ENCODE measurements at places on chromosomes 3 and 15. TPM values are rescaled to one million over a fixed set of nuclear protein-coding genes. Genes with fewer than 3 reads are reported as not detected.

GATM gene
- total RNA-seq = 2.1 TPM

MITF gene
- total RNA-seq = 8.4 TPM

SLC12A1 gene
- not detected for total RNA-seq

INKA1 gene
- total RNA-seq = 2.1 TPM

TICRR gene
- 13.6 TPM for total RNA-seq

ABHD6 gene
- total RNA-seq = 12.7 TPM

SCAMP5 gene
- 15.0 TPM for total RNA-seq

NUTM1 gene
- not detected for total RNA-seq

ITIH1 gene
- total RNA-seq = not detected

NXPE3 gene
- total RNA-seq = 21.7 TPM

LYZL4 gene
- total RNA-seq = not detected

GOLGA6L4 gene
- total RNA-seq = 0.90 TPM

GOLGA6D gene
- 0.03 TPM for total RNA-seq

ISL2 gene
- total RNA-seq = 4.7 TPM

CA12 gene
- 168 TPM for total RNA-seq

SELENOK gene
- 18.3 TPM for total RNA-seq

ATP13A4 gene
- total RNA-seq = 0.06 TPM

LEKR1 gene
- total RNA-seq = 0.54 TPM

SLC22A13 gene
- 0.13 TPM for total RNA-seq

CPN2 gene
- total RNA-seq = not detected

ZNF502 gene
- 1.3 TPM for total RNA-seq

RHOA gene
- 457 TPM for total RNA-seq

CAMK2N2 gene
- 1.4 TPM for total RNA-seq

ADAMTS17 gene
- total RNA-seq = 0.28 TPM

CAPN3 gene
- 0.32 TPM for total RNA-seq

BOC gene
- 6.5 TPM for total RNA-seq

CYP8B1 gene
- not detected for total RNA-seq

PTPRG gene
- 2.8 TPM for total RNA-seq

DGKG gene
- total RNA-seq = 8.6 TPM

TMEM39A gene
- 21.9 TPM for total RNA-seq

CCR8 gene
- not detected for total RNA-seq

CLSTN2 gene
- 0.05 TPM for total RNA-seq

DCLK3 gene
- 0.01 TPM for total RNA-seq

B3GALNT1 gene
- 0.10 TPM for total RNA-seq

TNFAIP8L3 gene
- 8.9 TPM for total RNA-seq

PPP1R14D gene
- not detected for total RNA-seq

MESP2 gene
- total RNA-seq = 0.54 TPM

ETFA gene
- total RNA-seq = 244 TPM

PLXND1 gene
- 85.8 TPM for total RNA-seq

IGSF11 gene
- 5.6 TPM for total RNA-seq

VILL gene
- 0.17 TPM for total RNA-seq

C3orf22 gene
- total RNA-seq = not detected

HHATL gene
- not detected for total RNA-seq

LINGO1 gene
- 8.5 TPM for total RNA-seq

REC114 gene
- not detected for total RNA-seq

ITIH4 gene
- total RNA-seq = 0.71 TPM

SLCO2A1 gene
- 0.02 TPM for total RNA-seq

HDC gene
- not detected for total RNA-seq

RGMA gene
- total RNA-seq = 0.19 TPM

PIGB gene
- 13.9 TPM for total RNA-seq

CPNE4 gene
- 4.0 TPM for total RNA-seq

DUOXA1 gene
- 0.14 TPM for total RNA-seq

CHL1 gene
- not detected for total RNA-seq

SPRED1 gene
- total RNA-seq = 7.5 TPM

PLCD1 gene
- 3.9 TPM for total RNA-seq

CHRD gene
- total RNA-seq = 0.48 TPM

ZBED2 gene
- 0.33 TPM for total RNA-seq

SYNM gene
- 36.9 TPM for total RNA-seq
